Hypothalamus (tissue), 51 donors: ENCODE measurements at places on chromosomes 1 and 21.
A peak's percentile ranks its signal among the peaks of the same experiment; 100 is the strongest.

DNA sequence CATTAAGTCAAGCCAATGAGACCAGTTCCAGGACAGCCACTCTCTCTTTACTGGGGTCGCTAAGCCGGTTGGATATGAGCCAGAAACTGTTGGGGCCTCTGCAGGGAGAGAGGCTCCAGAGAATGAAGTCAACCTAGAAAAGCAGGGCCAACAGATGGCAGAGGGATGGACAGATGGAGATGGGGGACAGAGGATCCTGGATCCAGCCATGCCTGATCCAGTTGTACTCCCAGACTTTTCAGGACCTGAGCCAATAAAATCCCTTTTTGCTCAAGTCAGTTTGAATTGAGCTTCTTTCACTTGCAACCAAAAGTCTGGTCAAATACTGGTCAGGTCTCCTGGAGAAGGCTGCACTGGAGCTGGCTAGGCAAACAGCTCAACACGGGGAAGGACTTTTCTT is 2.2 kb downstream of the DHCR24 start:
- DNase-seq: no peak

DNA sequence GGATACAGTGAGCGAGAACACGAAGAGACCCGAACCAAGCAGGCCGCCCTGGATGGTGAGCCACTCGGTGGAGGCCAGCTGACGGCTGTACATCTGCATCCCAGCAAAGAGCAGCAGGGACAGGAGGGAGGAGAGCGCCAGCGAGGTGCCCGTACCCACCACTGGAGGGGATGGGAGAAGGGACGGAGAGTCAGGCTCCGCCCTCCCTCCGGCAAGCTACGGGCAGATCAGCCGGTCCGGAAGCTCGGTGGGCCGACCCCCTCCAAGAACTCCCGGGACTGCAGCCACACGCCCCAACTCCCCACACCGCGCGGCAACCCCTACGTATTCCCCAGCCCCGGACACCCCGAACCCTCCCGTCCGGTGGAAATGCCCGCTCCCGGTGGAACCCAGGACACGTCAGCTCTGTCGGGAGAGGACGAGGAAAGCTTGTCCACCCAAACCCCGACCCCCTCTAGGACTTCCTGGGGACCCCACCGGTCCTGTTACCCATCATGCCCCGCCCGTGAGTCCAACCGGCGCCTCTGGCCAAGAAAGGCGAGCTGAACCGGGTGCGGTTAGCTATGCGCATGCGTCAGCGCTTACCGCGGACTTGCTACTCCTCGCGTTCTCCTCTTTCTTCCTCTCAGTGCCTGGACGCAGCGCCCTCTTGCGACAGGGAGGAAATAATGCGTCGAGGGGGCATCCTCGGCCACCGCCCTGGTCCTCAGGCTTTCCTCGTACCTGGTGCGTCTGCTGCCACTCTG is at the start of gene KRTCAP2:
TSS of gene KRTCAP2 (minus strand) at position 573 of the 746 bp plus-strand sequence. CDS start at position 493, 80 bp downstream.
- peak; percentile 81 for DNase-seq

DNA sequence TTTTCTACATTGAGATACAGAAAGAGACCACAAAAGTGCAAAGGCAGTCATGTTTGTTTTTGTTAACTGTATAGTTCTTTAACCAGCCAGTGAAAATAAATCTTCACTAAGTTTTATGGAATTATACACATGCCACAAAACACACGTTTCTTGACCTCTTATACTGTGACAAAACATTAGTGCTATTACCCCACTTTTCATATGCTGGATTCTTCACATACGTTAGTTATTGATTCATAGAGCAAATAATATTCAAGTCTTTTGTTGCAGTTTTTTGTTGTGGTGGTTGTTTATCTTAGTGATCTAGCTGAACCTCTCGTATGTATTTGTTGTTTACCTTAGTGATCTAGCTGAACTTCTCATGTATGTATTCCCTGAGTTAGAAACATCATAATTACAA is 28.0 kb downstream of the LYPLAL1 start:
- no peak for DNase-seq

- no peak for DNase-seq
Measured at GRCh38 chr1:92066321-92066720, 8.9 kb downstream of the SETSIP start.

GRCh38 chr1:41038110-41038509 is 16.6 kb upstream of the SLFNL1 start:
- no peak for DNase-seq

GRCh38 chr1:29544406-29544805 is 308.1 kb downstream of the PTPRU start:
- no peak for DNase-seq

DNA sequence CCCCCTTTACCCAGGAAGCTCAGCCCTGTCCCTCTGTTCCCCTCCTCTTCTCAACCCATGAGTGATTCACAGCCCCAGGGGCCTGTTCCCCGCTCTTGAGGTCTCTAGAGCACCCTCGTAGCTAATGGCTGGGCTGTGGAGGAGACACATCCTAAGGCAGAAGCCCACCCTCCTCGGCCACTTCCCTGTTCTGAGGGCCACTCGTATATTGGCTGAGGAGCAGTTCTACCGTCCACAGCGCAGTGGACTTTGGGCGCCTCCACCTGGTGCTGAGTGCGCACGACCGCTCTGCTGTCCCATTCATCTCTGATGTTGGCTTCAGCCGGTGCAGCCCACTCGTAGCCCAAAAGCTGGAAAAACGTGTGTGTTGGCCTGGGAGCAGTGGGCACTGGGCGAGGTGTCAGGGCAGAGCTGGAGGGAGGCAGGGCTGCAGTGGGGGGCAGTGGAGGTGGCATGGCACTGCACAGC is 24.5 kb upstream of the PKP1 start:
- DNase-seq: no peak

- no peak for DNase-seq
Measured at GRCh38 chr1:87226341-87226760, 102.3 kb upstream of the LMO4 start.

DNA sequence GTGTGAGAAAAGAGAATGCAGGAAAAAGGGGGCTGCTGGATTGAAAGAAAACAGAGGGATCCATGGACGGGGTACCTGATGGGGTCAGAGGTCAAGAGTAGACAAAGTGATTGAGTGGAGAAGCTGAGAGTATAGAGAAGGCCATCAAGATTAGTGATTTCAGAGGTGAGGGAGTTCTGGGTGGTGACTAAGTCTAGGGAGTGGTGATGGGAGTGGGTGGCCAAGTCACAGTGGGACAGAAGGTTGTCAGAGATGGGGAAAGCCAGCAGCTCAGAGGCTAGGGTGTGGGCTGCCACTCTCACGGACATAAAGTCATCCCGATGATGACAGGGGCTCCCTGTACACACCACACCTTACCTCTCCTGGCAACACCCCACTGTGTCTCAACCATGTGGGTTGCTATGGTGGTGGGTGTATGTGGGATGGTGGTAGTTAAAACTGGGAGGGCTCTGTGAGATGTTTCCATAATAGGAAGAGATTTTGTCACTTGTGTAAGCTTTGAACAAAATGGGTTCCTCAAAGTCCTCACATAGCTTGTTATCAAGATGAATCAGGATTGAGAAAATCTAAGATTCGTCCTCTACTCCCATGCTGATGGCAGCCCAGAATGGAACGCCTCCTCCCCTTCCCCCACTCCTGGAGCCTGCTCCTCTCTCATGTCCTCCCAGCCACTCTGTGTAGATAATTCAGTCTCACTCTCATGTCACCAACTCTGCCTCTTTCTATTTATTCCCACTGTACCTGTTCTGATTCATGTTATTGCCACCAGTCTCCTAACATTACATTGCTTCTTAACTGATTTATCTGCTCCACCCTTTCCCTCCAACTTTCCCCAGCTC is 20.3 kb upstream of the CSF1 start:
- no peak for DNase-seq

DNA sequence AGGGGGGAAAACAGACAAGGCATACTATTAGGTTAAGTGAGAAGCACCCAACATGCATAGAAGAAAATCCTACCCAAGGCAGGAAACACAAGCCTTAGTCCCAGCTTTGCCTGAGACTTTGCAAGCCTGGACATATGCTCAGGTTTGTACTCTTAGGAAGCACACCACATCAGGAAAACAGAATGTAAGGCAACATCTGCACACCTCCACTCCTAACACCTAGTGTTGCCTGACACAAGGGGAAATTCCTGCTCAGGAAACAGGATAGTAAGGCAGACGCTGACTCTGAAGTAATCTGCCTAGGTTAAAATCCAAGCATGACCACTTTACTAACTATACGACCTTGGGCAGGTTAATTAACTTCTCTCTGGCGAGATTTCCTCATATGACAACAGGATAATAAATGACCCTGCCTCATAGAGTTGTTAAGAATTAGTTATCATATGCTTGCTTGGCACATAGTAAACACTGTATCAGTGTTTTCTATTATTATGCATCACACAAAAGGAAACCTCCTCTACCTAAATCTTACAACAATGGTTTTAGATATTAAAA is 119.8 kb downstream of the ZZZ3 start:
- DNase-seq: no peak

DNA sequence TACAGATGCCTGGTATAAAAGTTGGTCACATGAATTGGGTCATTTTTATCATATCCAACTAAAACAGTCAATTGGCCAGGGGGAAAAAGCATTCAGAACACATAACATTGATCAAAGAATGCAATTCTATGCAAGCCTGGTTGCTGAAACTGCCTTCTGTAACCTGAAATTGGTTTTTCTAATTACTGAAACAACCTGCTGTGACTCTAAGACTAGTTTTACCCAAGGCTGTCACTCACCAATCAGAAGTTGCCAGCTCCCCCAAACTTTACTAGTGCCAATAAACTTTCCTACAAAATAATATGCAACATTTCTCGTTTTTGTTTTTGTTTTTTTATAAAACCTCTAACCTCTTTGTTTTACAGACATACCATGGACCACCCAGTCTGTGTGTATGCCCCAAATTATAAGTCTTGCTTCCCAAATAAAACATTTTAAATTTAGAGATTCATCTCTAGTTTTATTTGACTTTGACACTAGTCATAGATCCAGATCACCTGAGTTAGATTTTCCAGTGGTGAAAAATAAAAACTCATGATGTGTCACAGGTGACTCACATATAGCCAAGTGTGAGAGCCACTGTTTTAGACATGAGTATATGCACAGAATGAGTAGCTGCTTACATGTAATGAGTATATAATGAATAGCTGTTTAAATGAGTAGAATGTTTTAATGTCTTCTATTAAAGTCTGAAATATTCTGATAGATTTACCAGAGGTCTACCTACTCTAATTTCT is 64.2 kb upstream of the CR2 start:
- DNase-seq: no peak

DNA sequence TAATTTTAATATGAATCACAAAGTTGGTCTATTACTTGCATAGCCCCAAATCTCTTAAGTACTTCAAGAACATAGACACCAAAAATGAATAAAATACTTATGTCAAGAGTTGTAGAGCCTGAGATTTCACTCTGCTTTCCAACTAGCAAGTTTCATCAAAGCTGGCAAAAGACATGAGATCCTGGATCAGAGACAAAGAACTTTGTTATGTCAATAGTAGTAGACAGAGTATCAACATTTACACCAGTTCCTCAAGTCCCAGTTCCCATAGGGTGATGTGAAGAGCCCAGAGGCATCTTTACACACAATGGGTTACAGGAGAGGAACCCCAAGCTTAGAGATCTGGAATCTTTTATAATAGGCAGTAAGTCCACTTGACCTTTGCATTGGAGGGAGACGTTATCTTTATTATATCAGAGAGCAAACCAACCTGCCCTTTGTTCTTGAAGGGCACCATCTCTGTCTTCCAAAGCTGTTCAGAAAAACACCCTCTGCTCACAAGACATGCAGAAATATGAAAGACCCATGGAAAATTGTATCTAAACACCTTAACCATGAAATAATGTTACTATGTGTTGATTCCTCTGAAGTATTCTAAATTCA is 174.4 kb upstream of the GALNT2 start:
- no peak for DNase-seq

DNA sequence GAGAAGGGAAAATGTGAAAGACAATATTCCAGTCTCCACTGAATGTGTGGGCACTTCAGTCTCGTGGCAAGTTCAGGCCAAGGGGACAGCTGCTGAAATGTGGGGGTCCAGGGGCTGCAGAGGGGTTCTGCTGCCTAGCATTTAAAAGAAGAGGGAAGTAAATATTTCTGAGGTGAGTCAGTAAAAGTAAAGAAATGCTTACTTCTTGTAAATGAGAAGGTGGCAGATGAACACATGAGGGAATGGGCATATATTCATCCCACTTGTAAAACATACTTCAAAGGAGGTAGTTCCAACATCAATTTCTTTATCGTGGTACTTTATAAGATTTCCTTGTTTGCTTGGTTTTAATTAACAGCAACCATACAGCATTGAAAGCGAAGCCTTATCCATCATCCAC is 63.1 kb upstream of the HIVEP3 start:
- no peak for DNase-seq

DNA sequence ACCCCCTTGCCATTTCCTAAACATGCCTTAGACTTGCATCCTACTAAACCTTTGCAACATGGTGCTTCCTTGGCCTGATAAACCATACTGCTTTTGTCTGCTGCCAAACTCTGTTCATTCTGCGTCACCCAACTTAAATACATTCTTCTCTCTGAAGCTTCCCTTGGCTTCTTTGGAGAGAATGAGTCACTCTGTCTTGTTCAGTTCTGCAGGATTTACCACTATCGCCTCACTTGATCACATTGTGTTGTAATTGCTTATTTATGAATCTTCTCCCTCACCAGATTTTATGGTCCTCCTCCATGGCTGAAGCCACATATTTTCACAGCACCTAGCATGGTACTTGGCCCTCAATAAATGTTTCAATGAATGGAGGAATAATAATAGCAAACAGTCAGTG is 21.7 kb upstream of the TUT4 start:
- no peak for DNase-seq

DNA sequence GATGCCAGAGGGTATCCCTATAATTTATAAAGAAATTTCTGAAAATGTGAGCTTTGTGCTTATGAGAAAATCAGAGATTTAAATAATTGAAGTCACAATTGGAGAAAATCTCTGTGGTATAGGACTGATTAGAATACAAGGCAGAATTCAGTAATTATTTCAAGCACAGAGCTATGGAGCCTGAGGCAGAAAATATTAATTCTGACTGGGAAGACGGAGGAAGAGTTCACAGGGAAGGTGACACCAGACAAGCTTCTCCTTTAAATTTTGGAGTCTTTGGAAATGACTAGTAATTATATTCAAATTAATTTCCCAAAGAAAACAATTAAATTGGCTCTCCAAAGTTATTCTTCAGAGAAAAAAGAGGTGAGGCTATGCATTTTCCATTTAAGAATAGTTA is 121.5 kb downstream of the CHRM3 start:
- DNase-seq: no peak

DNA sequence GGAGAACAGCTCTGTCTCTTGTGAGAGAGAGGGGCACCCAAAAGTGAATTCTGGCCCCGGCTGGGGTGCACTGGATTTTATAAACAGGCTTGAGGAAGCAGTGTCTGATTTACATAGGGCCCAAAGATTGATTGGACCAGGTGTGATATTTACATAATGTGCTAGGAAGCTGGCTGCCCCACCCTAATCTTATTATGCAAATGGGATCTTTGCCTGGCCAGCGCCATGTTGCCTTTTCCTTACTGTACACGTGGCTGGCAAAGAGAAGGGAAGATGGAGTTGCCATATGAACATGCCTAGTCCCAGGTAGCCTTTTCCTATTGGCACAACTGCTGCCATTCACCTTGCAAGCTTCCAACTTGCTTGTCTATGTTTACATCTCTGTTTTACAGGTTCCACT is 29.0 kb upstream of the CFHR4 start:
- DNase-seq: no peak
